ENCODE measurements at places on chromosomes 2 and 18. TPM values are rescaled to one million over a fixed set of nuclear protein-coding genes. Genes with fewer than 3 reads are reported as not detected.

RNF152 gene
- total RNA-seq, result 8.1 TPM

GALM gene
- 12.7 TPM for total RNA-seq

SNTG2 gene
- 0.31 TPM for total RNA-seq

GRCh38 chr2:125330133-125330532 lies 1305.0 kb downstream of the CNTNAP5 start:
- no peak overlapping the region for H3K27ac ChIP-seq
- H3K36me3 ChIP-seq, result no peaks in the 10 kb centered on the region
- H3K4me1 ChIP-seq, result no peaks in the 10 kb centered on the region
- no peak for DNase-seq
- H3K4me3 ChIP-seq, result no peak overlapping the region

GRCh38 chr2:146853741-146854444 lies 990.9 kb upstream of the ACVR2A start:
- no peaks in the 10 kb centered on the region for H3K36me3 ChIP-seq
- H3K27ac ChIP-seq, result no peak overlapping the region
- no peak overlapping the region for H3K4me3 ChIP-seq
- no peaks in the 10 kb centered on the region for H3K4me1 ChIP-seq
- H3K27me3 ChIP-seq, result no peaks in the 10 kb centered on the region

DNA sequence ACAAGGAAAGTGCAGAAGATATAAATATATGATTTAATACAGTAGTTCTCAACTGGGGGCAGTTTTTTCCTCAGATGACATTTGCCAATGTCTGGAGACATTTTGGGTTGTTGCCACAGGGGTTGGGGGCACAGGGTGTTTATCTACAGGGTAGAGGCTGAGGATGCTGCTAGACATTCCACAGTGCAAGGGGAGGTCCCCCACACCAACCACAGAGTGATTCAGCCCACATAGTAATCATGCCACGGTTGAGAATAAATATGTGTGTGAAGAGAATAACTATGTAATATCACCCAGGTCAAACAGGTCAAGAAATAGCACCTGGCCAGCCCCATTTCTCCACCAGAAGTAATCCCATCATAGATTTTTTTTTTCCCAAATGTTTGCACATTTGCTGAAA lies 17.9 kb downstream of the DYSF start:
- DNase-seq, result no peak
- peaks cover 44% of the 10 kb centered on the region for H3K4me1 ChIP-seq
- no peak overlapping the region for H3K4me3 ChIP-seq

GRCh38 chr2:211367711-211368110 lies 811.3 kb downstream of the CPS1 start:
- H3K4me1 ChIP-seq, result no peaks in the 10 kb centered on the region
- no peaks in the 10 kb centered on the region for H3K27me3 ChIP-seq
- no peak overlapping the region for H3K27ac ChIP-seq
- no peak overlapping the region for H3K4me3 ChIP-seq
- DNase-seq, result no peak
- H3K36me3 ChIP-seq, result no peaks in the 10 kb centered on the region

GRCh38 chr18:71221405-71221804 lies 932.6 kb downstream of the SOCS6 start:
- DNase-seq, result no peak
- no peaks in the 10 kb centered on the region for H3K4me1 ChIP-seq
- no peak overlapping the region for H3K27ac ChIP-seq
- H3K4me3 ChIP-seq, result no peak overlapping the region

DNA sequence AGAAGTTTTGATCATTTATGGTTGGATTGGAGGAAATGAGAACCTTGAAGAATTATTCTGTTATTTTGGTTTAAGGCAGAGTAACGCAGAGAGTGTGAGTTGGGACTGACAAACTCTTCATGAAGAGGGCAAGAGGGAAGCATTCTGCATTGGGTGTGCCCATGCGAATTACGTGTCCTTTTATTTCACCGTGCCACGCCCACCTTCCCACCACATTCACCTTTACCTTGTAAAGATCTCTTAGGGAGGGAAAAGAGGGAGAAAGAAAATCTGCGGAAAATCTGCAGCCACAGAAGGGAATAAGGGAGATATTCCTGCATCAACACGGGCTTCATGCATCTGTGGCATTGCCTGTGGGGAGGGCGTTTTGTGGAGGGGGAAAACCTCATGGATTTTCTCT lies 31.8 kb downstream of the SLC9A4 start:
- no peak for DNase-seq
- H3K27ac ChIP-seq, result no peak overlapping the region
- H3K4me3 ChIP-seq, result no peak overlapping the region
- no peaks in the 10 kb centered on the region for H3K4me1 ChIP-seq

GRCh38 chr2:139031722-139032121 lies 251.5 kb upstream of the NXPH2 start:
- H3K36me3 ChIP-seq, result no peaks in the 10 kb centered on the region
- no peaks in the 10 kb centered on the region for H3K27me3 ChIP-seq
- peak; percentile 21 for DNase-seq
- H3K27ac ChIP-seq, result no peak overlapping the region
- no peaks in the 10 kb centered on the region for H3K4me1 ChIP-seq

Measured in muscle of leg (tissue), 16 donors.